NCI-H69 (cell line): ENCODE measurements at places on chromosomes 1 and 21.

DNA sequence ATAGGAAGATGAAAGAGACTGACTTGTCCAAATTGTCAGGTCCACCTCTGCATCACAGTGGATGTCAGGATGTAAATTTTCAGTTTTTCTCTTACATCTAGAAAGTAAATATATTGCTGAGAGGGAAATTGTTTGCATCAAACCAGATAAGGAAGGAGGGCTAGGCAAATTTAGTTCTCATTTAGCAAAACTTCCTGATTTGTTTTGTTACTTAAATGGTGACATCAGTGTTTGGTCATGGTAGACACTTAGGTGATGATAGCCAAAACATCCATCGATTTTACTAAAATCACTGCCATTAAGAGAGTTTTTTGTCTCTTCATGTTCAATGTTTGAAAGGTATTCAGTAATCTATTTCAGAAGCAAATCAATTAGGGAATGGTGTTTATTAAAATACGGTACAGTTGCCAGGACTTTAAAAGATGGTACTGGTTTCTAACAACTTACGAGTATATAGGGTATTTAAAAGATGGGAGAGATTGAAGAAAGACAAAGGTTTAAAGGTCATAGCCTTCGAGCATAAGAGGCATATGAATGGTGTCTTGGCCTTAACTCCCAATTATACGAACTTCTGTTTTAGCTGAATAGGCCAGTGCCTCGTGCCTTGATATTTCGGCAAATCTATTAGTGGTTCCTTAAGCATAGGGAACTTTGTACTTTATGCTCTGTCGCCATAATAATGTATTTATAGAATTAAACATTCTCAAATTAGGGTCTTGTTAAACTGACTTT, 3.0 kb downstream of the IER5 start:
- no peak for DNase-seq

- DNase-seq: no peak
These were observed 37.3 kb upstream of the KAZN start for GRCh38 chr1:14561014-14561693.

- DNase-seq: no peak
These were observed 4.9 kb upstream of the TTLL10 start for GRCh38 chr1:1168451-1169411.

GRCh38 chr21:25700741-25701140, 34.0 kb downstream of the ATP5PF start:
- DNase-seq: no peak

DNA sequence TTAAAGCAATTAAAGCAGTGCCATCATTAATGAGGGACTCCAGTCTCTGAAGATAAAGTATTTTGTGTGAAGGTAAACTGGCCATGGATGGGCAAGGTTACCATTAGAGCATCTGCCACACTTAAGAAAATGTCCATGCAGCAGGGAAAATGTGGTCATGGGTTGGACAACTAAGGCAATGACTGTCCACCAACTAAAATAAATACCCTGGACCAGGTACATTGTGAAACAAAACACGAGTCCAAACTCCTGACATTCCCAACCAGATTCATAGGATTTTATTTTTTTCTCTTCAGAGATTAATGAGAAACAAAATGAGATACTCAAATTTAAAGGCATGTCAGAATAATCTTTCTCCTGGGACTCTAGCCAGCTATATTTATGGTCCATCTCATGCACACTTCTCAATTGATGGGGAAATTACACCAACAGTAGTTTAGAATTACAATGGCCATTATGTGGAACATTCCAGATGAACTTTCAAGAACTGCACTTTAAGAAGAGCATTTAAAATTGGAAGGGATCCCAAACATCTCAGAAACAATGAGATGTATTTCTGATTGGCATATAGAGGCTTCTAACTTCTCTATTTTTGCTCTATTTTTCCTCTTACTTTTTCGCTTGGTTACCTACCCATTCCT, 8.1 kb downstream of the GBP7 start:
- DNase-seq: peak; percentile 29

DNA sequence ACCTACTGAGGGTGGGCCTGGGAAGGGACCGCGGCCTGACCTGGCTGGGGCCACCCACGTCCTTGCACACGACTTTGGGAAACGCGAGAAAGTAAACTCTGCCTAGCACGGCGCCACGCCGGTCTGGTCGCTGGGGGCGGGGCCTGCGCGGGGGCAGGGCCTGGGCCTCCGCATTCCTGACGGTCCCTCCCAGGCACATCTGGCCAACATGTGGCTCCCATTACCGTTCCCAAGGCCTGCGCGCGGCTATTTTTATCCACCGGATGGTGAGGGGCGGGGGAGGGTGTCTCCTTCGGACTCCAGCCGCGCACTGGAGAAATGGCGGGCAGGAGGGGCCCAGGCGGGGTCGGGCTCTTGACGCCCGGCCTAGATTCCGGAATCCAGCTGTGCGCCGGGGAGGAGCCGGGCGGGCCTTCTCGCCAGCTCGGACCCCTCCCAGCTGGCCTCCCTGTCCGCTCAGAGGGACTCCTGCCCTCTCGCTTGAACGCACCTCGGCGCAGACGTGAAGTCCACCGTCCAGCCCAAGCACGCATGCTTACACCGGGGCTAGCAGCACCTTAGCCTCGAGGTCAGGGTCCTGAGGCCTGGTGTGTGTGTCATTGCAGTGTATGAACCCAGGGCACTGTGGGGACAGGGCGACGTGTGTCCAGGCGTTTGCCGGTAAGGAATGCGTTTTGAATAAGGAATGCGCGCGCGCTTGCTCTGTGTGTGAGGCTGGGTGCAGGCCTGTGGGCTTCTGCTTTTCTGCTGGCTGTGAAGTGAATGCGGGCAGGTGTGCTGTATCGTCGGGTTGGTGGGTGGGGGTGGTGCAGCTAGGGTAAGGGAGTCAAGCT, 2.1 kb downstream of the EVA1B start:
- peak; percentile 86 for DNase-seq

GRCh38 chr21:15255261-15255660, 190.5 kb upstream of the NRIP1 start:
- DNase-seq: no peak

GRCh38 chr1:23098463-23099170, 70.0 kb downstream of the LUZP1 start:
- peak; percentile 76 for DNase-seq

DNA sequence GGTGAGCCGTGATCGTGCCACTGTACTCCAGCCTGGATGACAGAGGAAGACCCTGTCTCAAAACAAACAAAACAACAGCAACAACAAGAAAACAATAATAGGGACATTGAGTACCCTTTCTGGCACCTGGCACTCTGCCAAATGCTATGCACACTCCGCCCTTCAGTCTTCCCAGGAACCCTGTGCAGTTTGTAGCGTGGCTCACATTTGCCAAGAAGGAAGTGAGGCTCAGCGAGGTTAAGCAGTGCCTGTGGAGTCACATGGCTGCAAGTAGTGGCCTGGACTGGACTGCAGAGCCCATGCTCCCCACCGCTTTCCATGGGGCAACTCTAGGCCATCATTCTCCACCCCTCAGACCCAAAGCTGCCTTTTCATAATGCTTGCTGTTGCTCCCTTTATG, 5.3 kb upstream of the EVA1B start:
- peak; percentile 45 for DNase-seq

GRCh38 chr1:99520121-99520520, 125.8 kb upstream of the PALMD start:
- DNase-seq: no peak

GRCh38 chr1:175510914-175511313, 232.5 kb downstream of the TNR start:
- DNase-seq: no peak

DNA sequence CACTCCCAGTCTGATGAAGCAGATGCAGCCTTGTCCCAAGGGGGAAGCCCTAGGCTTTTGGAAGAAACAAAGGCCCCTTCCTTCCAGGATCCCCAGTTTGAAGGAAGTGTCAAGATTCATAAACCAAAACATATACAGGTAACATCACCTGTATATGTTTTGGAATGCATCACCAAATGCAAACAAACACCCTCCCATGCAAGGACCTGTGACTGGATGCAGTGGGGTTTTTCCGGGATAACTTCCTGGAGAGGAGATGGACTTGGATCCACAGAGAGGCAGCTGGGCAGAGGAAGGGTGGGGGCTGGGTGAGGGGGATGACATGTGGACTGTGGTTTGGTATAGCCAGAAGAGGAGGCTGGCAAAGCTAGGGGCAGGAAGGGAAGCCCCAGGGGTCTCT, 1.5 kb upstream of the PLA2G2F start:
- no peak for DNase-seq

GRCh38 chr21:27645285-27645684, 678.4 kb upstream of the ADAMTS5 start:
- DNase-seq: no peak

DNA sequence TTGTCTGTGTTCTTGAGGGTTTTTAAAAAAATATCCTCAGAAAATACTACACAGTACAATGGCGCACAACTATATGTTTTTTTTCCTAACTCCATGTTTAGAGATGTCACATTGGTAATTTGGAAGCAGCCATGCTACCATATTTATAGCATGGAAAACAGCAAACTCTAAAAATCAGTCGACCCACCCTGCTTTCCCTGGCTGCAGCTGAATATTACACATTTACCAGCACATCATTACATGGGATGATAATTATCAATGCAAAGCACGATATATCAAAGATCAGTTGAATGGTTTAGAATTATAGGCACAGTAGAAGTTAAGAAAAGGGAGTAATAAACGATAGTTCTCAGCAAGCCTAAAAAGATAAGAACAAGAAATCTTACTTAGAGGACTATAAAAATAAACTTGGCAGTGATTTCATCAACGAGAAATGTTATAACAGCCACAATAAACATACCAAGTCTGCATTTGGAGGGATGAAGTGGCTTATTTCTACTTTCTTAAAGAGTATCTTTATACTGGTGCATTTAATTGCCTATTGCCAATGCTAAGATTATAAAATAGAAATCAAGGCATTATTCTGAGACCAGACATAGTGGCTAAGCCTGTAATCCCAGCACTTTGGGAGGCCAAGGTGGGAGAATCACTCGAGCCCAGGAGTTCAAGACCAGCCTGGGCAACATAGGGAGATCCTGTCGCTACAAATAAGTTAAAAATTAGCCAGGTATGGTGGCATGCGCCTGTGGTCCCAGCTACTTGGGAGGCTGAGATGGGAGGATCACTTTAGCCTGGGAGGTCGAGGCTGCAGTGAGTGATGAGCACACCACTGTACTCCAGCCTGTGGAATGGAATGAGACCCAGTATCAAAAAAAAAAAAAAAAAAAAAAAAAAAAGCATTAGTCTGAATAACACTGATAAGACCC, 43.4 kb downstream of the WDR64 start:
- DNase-seq: no peak

GRCh38 chr1:71014178-71014579, 33.4 kb downstream of the PTGER3 start:
- no peak for DNase-seq

GRCh38 chr1:18632783-18633421, 2.3 kb downstream of the PAX7 start:
- no peak for DNase-seq

DNA sequence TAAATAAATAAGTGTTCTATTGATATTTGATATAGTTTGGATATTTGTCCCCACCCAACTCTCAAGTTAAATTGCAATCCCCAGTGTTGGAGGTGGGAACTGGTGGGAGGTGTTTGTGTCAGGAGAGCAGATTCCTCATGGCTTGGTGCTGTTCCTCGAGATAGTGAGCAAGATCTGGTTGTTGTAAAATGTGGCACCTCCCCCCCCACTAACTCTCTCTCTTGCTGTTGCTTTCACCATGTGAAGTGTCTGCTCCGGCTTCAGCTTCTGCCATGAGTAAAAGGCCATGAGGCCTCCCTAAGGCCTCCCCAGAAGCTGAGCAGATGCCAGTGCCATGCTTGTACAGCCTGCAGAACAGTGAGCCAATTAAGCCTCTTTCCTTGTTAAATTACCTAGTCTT, 20.8 kb downstream of the FRRS1 start:
- no peak for DNase-seq

DNA sequence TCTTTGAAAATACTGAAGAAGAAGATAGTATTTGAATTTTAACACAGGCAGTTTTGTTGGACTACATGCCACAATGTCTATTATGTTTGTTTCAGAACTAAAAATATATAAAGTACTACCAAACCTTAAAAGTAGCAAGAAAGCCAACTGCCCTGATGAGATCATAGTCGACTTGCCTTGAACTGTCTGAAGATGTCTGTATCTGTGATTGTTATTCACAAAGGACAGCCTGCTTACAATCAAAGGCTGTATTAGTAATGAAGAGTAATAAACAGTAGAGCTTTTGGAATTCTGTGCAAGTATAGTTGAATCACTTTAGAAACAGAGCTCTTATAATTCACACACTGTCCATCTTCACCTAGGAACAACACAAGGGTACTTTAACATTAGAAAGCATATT, 228.3 kb downstream of the NCAM2 start:
- no peak for DNase-seq

- no peak for DNase-seq
These were observed 79.3 kb upstream of the C1orf87 start for GRCh38 chr1:60152891-60153290.

DNA sequence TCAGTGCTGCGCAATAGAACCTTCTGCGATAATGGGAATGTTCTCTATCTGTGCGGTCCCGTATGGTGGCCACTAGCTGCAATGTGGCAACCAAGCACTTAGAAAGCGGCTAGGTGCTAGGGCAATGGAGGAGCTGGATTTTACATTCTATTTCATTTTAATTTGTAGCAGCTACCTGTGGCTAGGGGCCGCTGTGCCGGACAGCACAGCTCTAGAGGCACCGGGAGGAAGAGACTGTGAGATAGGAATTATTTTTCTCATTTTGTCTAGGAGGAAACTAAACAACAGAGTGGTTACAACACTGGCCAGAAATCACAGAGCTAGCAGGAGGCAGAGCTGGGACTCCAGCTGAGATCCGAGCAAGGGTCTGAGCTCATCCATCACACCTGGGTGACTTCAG, 130.6 kb upstream of the CD34 start:
- no peak for DNase-seq

DNA sequence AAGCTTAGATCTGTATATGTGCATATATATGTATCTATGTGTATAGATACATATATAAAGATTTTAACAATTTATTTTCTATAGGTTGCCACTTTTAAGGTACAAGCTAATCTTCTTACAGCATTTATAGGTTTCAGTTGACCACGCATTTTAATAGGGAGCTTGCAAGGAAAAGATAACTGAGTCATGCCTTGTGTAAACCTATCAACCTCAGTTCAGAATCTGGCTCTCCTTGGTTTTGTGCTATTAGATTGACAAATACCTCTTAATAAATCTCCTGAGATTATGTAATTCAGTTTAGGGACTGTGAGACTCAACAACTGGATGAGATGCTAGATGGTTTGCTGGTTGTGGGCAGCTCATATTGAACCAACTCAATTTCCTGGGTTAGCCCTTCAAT, 114.7 kb upstream of the SERBP1 start:
- no peak for DNase-seq

GRCh38 chr1:221437926-221438325, 304.0 kb downstream of the DUSP10 start:
- DNase-seq: no peak

- DNase-seq: peak; percentile 7
These were observed 128.7 kb downstream of the RPS6KC1 start for GRCh38 chr1:213179784-213180183.

GRCh38 chr1:11431941-11432507, 46.9 kb upstream of the DISP3 start:
- no peak for DNase-seq

- no peak for DNase-seq
These were observed 116.5 kb downstream of the ZP4 start for GRCh38 chr1:237774246-237774645.
